ENCODE measurements at places on chromosomes 16 and 17.

GRCh38 chr17:74814453-74814852 lies 38.3 kb upstream of the NAT9 start:
- no peak for DNase-seq

GRCh38 chr17:50346313-50347116 lies 589 bp downstream of the XYLT2 start:
- peak; percentile 57 for DNase-seq

- no peak for DNase-seq
Measured at GRCh38 chr17:17813055-17813724, 23.6 kb downstream of the SREBF1 start.

- peak; percentile 91 for DNase-seq
Measured at GRCh38 chr17:81513753-81514488, 1.3 kb upstream of the ACTG1 start.

GRCh38 chr17:75288770-75289114 lies 491 bp downstream of the SLC25A19 start:
- peak; percentile 51 for DNase-seq

DNA sequence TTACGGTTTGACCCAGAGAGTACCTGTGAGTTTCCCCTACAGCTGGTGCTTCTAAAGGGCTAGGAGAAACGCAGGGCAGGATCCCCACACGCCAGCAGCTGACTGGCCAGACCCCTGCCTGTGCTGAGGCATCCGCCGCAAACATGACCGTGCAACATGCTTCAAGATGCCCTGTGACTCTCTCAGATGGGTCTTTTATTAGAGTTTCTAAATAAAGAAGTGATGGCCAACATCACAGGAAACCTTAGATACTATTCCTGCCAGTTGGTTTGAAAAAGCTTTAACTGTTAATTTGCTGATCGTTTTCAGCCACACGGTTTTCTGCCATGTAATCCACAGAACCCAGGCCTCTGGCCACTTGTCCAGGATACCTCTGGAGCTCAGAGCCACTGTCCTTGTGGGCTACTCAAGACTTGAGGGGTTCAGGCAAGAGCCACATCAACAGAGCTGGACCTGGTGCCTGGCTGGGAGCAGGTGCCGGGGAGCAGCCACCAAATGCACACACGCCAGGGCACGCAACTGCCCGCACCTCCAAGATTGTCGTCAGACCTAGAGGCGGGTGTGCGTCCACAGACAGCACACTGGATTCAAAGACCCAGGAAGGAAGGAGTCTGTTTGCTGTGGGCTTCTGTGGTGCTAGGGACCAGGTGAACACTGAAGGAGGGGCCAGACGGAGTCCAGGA lies 118.4 kb downstream of the ZNF778 start:
- DNase-seq, result no peak

DNA sequence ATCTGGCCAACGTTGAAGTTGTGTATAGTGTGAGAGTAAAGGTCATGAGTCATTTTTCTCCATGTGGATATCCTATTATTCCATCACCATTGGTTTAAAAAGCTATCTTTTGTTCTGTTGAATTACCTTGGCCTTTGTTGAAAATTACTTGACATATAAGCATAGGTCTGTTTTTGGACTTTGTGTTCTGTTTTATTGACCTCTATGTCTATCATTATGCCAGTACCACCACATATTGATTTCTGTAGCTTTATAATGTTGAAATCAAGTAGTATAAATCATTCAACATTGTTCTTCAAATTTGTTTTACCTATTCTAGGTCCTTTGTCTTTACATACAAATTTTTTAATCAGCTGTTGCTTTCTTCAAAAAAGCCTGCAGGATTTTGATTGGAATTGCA lies 58.5 kb downstream of the NLK start:
- DNase-seq, result no peak

DNA sequence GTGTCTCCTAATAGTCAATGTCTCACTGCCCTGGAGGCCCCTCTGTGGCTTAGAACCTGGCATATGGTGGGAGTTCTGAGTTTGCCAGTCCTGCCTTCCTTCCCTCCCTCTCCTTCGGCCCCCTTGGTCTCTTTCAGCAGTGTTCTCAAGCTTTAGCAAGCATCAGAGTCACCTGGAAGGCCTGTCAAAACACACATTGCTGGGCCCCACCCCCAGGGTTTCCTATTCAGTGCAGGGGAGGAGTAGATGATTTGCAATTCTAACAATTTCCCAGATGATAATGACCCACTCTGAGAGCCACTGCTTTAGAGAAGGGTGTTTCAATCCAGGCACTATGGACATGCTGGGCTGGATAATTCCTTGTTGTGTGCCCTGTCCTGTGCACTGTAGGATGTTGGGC lies 26.4 kb upstream of the TMEM220 start:
- no peak for DNase-seq

DNA sequence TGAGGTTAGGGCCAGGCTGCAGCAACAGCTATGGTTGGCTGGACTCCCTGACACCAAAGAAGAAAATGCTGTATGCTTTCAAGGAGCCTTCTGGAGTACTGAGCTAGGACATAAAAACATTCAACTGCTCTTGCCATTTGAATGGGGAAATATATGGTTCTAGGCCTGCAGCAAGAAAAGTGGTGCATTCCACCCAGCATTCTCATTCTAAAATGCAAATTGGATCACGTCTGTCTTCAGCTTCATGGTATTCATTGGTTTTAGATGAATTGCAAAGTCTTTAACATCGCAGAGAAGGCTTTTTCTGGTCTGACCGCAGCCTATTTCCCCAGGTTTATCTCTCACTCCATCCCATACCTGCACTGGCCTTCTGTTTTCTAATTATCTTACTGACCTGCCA lies 27.1 kb upstream of the SOX9 start:
- no peak for DNase-seq

GRCh38 chr17:17018612-17019429 lies 23.4 kb upstream of the MPRIP start:
- no peak for DNase-seq

GRCh38 chr17:36149296-36149820 lies 27.1 kb downstream of the TBC1D3B start:
- peak; percentile 36 for DNase-seq

DNA sequence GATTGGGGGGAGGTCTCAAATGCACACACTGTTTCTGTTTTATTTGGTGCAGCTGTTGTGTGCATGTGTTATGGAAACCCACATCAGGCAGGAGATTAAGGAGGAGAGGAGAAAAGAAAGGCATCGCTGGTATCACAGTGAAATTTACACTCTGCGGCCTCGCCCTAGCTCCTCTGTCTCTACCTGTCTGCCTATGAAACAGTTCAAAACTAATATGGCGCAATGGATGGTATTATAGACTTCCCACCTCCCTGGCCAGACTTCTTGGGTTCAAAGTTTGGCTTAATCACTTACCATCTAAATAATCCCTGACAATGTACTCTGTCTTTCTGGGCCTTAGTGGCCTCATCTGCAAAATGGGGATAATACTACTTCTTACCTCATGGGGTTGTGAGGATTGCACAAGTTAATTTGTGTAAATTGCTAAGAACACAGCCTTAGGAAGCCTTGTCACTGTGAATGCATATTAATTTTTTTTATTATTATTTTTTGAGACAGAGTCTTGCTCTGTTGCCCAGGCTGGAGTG lies 1.4 kb upstream of the ABCC1 start:
- no peak for DNase-seq

- DNase-seq, result peak; percentile 77
Measured at GRCh38 chr17:55513885-55514590, 2.8 kb upstream of the SMIM36 start.

DNA sequence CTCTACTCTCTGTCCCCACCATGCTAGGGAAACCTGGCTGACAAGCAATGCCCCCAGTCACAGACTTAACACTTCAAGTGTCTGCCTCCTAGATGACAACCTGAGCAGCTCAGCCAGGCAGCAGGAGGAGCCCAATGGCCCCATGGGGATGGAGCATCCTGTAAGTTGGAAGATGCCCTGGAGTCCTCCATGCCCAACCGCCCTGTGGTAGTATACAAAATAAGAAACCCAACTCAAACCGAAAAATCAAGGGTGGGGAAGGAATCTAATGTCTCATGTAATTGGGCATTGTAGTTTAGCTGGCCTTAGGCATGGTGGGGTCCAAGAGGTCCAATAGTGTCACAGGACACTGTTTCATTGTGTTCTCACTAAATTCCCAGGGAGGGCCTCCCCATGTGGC lies 104.0 kb downstream of the AIPL1 start:
- no peak for DNase-seq

DNA sequence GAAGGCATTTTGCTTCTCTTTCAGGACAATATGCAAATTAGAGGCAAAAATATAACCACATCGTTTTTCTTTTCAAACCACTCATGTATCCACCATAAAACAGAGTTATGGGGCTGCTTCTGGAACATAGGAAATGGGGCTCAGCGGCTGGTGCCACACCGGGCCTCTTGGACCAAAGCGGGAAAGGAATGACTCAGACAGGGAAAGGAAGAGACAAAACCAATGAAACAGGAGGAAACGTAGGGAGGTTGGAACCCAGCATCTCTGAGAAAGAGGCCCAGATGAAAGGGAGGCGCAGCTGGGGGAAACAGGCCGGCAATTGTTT lies 28.5 kb downstream of the CUEDC1 start:
- DNase-seq, result no peak

DNA sequence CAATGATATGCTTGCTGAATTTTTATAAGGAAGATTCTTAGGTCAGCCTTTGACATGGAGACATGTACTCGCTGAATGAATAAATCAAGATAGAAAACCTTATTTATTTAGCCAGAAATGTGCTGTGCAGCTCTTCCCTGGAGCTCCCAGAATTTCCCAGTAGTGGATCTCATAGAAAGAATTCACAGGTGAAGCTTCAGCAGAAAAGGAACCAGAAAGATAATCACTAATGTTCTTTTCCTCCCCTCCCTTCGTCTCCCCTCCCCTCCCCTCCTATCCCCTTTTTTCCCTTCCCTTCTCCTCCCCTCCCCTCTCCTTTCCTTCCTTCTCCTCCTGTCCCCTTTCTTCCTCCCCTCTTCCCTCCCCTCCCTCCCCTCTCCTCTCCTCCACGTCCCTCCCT lies 158.2 kb downstream of the MAP2K6 start:
- no peak for DNase-seq

GRCh38 chr17:81309140-81309858 lies 14.2 kb upstream of the SLC38A10 start:
- DNase-seq, result peak; percentile 84

- DNase-seq, result peak; percentile 71
Measured at GRCh38 chr17:53629188-53629587, 193.5 kb upstream of the KIF2B start.

DNA sequence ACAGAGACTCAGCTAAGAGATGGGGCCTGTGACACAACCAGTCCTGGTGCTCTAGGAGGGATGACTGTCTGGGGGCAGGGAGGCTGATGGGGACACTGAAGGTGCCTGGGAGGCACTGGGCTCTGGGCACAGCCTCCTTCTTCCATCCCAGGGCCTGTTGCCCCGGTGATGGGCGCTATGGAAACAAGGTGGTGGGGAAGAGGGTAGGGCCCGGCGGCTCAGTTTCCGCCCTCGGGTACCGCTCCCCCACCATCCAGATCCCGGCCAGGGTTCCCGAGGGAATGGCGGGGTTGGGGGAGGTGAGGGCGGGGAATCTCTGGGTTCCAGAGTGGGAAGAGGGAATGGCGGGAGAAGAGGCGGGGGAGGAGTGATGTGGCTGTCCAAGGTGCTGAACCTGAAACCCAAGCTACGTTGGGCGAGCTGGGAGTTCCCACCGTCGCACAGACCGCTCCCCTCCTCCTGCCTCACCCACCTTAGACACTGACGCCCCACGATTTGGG lies 981 bp downstream of the KCNH4 start:
- DNase-seq, result peak; percentile 39

GRCh38 chr16:86809458-86809955 lies 231.2 kb downstream of the FOXL1 start:
- peak; percentile 71 for DNase-seq

- no peak for DNase-seq
Measured at GRCh38 chr17:61005358-61005757, 327.7 kb downstream of the BCAS3 start.

GRCh38 chr16:48409839-48410632 lies 24.8 kb upstream of the SIAH1 start:
- DNase-seq, result peak; percentile 70

DNA sequence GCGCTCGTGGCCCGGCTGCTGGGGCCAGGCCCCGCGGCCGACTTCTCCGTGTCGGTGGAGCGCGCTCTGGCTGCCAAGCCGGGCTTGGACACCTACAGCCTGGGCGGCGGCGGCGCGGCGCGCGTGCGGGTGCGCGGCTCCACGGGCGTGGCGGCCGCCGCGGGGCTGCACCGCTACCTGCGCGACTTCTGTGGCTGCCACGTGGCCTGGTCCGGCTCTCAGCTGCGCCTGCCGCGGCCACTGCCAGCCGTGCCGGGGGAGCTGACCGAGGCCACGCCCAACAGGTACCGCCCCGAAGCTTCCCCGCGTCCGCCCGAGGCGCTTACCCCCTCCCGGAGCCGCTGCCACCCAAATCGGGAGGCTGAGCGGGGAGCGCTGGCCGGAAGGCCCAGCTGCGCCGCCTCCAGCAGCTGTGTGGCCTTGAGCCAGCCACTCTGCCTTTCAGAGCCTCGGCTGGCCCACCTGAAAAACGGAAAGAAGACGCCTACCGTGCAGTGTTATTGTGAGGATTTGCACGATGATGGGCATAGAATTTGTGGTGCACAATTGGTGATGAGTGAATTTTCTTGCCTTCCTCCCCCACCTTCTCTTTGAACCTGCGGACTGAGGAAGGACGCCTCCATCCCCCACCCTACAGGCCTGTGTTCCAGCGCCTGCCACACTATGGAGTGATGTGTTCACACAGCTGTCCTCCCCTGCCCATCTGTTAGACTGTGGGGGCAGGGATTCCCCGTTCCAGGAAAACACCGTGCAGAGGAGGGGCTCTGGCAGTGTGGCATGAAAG lies 523 bp downstream of the NAGLU start:
- DNase-seq, result peak; percentile 85

- DNase-seq, result no peak
Measured at GRCh38 chr16:1973461-1974156, 1.8 kb downstream of the TBL3 start.

DNA sequence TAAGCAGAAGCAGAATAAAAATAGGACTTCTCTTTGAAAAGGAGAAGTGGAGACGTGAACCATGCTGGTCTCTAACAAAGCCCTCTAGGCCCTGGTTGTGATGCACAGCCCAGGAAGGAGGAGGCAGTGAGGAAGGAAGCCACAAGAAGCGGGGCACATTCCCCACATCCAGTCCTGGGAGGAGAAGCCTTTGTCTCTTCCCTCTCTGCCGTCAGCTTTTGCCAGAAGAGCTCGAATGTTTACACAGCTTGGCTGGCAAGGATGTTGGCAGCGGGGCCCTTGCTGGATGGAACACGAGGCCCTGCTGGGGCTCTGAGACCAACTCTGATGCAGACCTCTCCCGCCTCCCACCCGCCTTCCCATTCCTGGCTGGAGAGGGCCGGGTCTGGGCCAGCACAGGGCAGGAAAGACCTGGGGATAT lies 91.3 kb downstream of the MAF start:
- no peak for DNase-seq

- DNase-seq, result no peak
Measured at GRCh38 chr16:88128556-88128955, 177.3 kb downstream of the BANP start.

Measured in ELR (cell line).